ENCODE measurements at places on chromosomes 3 and 15.

- DNase-seq = no peak
These were observed 192.8 kb downstream of the DTWD1 start for GRCh38 chr15:49813625-49814024.

DNA sequence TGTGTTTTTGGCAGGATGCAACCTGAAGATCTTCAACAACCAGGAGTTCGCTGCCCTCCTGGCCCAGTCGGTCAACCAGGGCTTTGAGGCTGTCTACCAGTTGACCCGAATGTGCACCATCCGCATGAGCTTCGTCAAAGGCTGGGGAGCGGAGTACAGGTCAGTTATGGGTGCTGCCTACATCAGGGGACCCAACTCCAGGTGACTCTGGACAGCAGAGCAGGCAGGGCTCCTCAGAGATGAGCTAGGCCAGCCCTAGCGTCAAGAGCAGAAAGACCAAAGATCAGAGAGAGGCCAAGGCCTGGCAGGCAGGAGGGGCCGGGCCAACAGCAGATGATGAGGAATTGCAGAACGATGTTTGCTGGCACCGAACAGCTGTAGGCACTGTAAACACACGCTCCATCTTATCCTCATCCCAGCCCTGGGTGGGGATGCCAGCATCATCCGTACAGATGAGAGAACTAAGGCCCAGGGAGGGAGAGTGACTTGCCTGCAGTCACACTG, 67.1 kb downstream of the AAGAB start:
- DNase-seq = no peak

- no peak for DNase-seq
These were observed 13.1 kb downstream of the GABRR3 start for GRCh38 chr3:98021830-98022560.

DNA sequence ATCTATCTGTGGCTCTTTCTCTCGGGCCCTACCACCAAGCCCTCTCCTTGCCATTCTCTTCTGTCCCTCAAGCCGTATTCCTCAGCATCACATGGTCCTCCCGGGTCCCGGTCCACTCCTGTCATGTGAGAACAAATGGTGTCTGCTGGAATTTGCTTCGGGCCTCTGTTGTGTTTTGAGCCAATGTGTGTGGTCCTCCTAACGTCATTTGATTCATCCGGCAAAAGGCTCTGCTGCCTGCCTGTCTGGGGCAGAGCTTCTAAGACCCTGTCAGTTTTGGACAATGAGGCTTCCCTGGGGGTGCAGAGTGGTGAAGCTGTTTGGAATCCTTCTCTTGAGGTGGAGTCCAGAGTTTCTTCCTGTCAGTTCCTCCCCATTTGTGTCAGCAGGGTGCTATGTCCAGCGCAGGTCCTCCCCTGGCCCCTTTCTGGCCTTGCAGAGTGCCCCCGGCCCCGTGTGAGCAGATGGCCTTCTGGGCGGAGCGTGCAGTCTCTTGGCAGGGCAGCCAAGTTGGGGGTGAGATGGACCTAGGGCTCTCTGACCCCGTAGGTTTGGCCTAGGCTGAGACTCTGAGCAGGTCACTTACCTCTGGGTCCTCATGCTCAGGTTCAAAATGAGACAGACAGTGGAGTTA, 93.6 kb downstream of the APBA2 start:
- no peak for DNase-seq

DNA sequence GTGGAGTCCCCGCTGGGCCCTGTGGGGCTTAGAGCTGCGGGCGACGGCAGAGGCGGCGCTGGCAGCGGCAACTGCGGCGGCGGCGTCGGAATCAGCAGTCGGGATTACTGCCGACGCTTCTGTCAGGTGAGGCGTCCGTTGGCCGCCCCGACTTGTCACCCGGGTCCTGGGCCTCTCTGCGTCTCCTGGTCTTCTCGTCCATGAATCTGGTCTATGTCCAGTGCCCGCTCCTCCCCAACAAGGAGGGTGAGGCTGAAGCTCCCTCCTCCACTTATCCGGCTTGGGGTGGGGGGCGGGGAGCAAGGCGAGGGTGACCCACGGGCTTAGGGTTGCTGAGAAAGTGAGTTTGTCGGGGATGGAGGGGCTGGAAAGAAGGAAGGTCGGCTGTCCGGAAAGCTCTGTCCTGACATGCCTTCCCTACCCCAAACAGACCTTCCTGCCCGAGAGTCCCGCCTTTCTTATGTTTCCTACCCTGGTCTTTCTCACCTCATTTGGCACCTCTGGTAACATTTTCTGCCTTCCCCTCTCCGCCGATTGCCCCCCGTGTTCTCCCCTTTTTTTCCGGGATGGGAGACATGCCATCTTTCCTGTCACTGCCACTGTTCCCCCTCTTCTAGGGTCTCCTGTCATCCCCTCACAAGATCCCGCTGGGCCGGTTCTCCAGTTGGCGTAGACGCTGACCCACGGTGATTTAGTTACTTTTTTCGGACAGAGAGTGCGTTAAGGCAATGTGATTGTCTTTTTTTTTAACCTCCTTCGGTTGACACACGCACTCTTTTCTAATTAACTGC, 520 bp downstream of the ZNF654 start:
- DNase-seq = no peak

- DNase-seq = no peak
These were observed 33.1 kb downstream of the ARIH2 start for GRCh38 chr3:48951764-48952163.

- no peak for DNase-seq
These were observed 81.3 kb upstream of the RGMA start for GRCh38 chr15:93170329-93170728.

- DNase-seq = no peak
These were observed 440.0 kb upstream of the PROK2 start for GRCh38 chr3:72224804-72225509.

DNA sequence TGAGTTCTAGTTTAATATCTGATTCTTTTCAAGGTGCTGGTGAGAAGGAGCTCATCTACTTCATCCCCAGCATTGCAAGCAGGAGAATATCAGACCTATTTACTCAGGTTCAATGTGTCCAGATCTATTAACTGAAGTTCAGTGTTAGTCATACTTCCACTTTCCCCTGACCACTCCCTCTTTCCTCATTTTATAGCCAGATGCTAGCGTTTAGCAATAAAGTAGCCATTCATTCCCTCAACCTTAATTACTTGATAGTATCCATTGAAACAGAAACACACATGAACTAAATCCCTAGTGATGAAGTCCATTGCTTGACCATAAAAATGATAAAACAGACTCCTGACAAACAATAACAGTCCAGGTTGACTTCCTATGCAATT, 60.0 kb downstream of the RPL22L1 start:
- peak; percentile 61 for DNase-seq

GRCh38 chr3:195103623-195104022, 167.3 kb downstream of the XXYLT1 start:
- no peak for DNase-seq

GRCh38 chr3:132399054-132399929, 18.0 kb upstream of the DNAJC13 start:
- no peak for DNase-seq

DNA sequence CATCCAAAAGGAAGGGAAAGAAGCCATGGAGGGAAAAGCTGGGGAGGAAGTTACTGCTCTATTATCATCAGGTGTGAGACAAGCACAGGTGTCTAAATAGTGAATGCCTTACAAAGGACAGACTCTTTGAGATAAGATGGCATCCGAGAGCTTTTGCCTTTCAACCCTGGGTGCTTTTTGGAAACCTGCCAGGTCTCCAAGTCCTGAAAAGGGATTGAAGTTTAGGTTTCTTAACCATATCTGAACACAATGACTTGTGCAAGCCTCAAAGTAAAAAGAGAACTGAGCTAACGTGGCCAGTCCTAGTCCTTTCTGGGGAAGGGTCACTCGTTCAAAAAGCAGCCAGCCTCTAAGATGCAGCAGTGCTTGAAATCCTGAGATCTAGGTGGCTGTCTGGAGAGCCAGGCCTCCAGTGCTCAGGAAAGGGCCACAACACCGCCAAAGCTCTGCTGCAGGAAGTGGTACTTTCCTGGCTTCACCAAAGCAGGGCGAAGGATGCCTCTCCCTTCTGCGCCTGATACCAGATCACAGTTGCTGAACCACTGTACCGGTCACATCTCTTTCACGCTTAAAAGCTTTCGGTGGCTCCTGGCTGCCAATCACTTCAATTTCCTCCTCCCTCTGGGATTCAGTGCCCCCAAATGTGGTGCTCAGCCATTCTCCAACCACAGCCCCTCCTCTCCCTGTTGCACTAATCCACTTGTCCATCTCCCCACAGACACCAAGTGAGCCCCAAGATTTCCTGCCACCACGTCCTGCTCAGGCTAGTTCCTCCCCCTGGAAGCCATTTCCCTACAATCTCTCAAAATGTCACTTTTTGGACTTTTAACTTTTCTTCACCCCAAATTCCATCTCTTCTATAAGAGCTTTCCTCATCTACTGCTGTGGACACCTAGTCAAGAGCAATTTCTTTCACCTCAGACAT, 104.1 kb upstream of the LPP start:
- DNase-seq = no peak

GRCh38 chr3:49606427-49606826, 52.1 kb downstream of the BSN start:
- no peak for DNase-seq

- DNase-seq = no peak
These were observed 79.3 kb upstream of the SEC13 start for GRCh38 chr3:10400050-10400748.

- DNase-seq = no peak
These were observed 17.4 kb upstream of the CACNA2D2 start for GRCh38 chr3:50520849-50521248.

DNA sequence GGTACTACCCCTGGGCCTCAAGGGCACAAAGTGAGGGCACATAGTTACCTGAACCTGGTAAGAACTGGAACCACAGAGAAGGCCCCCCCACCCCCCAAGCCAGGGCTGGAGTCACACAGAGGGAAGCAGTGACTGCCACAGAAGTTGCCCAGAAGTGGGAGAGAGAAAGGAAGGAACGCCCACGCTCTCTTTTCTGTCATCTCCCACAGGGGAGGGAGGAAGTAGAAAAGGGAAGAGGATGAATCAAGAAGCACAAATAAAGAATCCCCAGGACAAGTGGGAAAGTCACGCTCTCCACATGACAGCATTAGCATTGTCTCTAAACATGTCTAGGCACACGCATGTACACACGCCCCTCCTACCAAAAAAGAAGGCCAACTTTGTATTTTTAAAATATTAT, 114.7 kb upstream of the FRMD4B start:
- no peak for DNase-seq

DNA sequence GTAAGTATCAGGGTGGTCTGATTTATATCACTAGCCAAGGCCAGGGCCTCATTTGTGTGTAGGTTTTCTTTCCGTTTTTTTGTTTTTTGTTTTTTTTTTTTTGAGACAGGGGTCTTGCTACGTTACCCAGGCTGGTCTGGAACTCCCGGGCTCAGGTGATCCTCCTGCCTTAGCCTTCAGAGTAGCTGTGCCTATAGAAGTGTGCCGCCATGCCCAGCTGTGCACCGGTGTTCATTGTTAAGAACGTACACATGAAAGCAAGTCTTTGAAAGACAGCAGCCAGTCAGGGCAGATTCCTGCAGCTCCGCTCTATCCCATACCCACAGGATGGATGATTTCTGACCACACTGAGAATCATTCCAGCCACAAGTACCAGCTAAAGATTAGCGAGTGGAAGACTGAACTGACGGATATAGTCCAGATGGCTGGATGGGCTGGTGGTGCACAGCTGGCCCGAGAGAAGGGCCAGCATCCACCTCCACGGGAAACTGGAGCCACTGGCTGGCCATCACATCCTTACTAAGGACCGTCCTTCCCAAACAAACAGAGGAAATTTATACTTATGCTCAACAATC, 95.4 kb downstream of the PCSK6 start:
- DNase-seq = no peak

GRCh38 chr3:56702490-56703315, 19.6 kb upstream of the TASOR start:
- DNase-seq = peak; percentile 52

GRCh38 chr3:114792159-114792918, 354.7 kb downstream of the ZBTB20 start:
- DNase-seq = no peak

- no peak for DNase-seq
These were observed 54.8 kb downstream of the SMAD3 start for GRCh38 chr15:67120009-67120838.

DNA sequence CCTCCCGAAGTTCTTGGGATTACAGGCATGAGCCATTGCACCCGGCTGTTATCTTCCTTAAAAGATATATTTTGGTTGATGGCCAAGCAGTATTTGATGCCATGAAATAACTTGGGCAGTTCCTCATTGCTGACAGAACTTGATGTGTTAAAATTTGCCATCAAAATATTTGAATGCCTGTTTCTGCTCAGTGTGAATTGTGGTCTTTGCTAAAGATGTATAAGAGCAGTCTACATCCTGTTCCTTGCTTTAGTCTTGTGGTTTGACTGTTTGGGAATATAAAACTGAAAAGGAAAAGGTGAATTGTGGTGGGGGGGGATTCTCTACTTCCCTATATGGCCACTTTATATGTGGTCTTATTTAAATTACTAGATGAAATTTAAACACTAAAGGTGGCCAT, 14.0 kb downstream of the TRIM71 start:
- DNase-seq = no peak

- no peak for DNase-seq
These were observed 31.8 kb downstream of the MYO5A start for GRCh38 chr15:52496776-52497470.

GRCh38 chr15:83556754-83557153, 97.2 kb upstream of the ADAMTSL3 start:
- DNase-seq = no peak

DNA sequence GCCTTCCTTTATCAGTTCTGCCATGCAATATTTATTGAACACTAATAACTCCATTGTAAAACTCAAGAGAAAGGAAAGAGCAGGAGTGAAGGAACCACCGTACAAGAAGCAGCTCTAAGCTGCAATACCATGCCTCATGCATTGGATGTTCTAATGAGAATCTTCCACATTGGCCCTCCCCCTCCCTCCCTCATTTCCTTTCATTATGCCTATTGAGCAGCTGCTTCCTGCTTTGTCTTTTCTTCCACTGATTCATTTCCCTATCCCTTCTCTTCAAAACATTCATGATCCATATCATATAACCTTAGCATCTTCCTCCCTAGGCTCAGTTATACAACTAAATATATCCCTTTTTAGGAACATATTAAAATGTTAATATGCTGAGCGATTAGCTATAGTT, 698.7 kb upstream of the GOLIM4 start:
- no peak for DNase-seq

- no peak for DNase-seq
These were observed 22.1 kb upstream of the POLG start for GRCh38 chr15:89356634-89357298.

- no peak for DNase-seq
These were observed 36.9 kb upstream of the FRMD4B start for GRCh38 chr3:69422751-69423150.

DNA sequence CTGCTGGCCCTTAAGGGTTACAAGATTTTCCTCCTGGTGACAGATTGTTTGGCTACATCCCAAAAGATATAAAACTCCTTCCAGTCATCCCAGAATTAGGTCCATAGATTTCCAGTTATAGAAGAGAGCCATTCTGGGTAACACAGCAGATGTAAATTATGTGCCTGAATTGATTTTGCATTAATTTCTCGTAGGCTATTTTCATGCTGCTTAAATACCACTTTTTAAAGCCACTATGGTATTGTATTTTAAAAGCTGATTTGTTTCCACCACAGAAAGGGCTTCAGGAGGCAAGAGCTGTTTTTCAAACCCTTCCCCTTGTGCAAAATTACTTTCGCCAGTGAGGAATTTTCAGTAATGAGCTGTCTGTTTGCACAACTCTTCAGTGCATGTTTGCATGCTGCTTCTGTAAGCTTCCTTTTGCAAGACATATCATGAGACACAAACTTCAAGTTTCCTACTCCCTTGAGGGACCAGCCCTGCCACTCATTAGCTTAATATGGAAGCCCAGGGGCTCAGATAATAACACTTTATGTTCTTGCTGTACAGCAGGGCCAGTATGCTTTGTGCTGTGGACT, 105.4 kb upstream of the TNIK start:
- peak; percentile 13 for DNase-seq

- DNase-seq = no peak
These were observed 63.3 kb upstream of the SEC61A1 start for GRCh38 chr3:127988770-127989557.
